Naive thymus-derived CD8-positive, alpha-beta T cell (primary cell): ENCODE measurements at places on chromosomes 1 and 21.

- no peak for DNase-seq
These were observed 197.7 kb downstream of the GREM2 start for GRCh38 chr1:240414237-240414636.

DNA sequence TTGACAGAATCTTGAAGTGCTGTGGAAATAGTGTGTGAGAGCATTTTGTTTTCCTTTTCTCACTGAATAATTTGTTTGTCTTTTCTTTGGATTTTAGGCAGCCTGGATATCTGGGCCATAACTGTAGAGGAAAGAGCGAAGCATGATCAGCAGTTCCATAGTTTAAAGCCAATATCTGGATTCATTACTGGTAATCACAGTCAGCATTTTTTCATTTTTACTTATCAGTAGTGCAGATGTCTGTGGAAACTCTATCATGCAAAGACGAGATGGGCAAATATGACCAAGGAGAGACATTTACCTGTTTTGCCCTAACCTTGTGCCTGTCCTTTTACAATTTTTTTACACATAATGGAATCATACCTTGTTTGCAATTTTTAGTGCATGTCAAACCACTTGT is 78.8 kb downstream of the ITSN1 start:
- no peak for DNase-seq

GRCh38 chr1:31595836-31596736 is 19.8 kb downstream of the TINAGL1 start:
- no peak for DNase-seq

DNA sequence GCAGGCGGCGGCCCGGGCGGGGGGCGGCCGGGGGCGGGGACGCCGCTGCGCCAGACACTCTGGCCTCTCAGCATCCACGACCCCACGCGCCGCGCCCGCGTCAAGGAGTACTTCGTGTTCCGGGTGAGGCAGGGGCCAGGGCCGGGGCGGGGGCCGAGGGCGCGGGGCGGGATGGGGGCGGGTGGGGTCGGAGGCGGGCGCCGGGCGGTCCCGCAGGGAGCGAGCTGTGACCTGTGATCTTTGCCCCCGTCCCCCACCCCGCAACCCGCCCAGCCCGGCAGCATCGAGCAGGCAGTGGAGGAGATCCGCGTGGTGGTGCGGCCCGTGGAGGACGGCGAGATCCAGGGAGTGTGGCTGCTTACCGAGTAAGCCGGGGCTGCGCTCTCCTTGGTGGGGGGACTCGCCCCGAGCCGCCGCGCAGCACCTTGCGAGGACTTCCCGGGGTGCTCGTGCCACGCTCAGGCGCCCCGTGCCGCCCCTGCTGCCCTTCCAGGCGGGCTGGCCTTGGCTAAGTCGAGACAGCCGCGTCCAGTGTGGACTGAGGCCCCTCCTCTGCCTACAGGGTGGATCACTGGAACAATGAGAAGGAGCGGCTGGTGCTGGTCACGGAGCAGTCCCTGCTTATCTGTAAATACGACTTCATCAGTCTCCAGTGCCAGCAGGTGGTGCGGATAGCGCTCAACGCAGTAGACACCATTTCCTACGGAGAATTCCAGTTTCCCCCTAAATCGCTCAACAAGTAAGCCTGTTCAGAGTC is 514 bp downstream of the TPRG1L start:
- DNase-seq = no peak

DNA sequence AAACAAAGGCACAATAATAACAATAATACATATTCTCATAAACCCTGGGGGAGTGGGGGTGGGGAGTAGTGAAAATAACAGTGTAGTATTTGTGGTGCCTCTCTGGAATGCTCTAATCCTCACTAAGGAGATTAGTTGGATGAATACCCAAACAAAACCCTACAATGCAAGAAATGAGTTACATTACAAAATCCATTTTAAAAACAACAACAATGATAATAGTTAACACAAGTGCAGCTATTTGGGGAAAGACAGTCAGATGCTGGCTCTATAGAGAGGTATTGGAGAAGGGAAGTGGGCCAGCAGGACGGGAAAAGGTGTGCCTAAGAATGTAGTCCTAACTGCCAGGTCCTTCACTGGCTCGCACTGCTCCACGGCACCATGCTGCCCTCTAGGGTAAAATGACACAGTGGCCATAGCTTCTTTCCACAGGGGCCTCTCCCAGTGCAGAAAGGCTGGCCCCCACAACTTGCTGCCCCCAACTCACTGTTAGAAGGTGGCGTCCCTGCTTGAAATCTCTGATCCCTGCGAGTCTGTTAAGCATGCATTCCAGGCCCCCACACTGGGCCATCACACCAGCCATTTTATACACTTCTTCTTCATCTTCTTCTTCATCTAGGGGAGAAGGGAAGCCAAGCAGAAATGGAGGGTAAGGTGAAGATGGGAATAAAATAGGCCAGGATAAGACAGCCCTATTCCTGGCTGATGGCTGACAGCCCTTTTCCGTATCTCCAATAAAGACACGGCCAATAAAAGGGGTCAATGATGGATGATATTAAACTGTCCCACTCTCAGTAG is 113.8 kb downstream of the UBR4 start:
- no peak for DNase-seq

GRCh38 chr1:103448560-103448959 is 76.9 kb upstream of the RNPC3 start:
- DNase-seq = no peak

DNA sequence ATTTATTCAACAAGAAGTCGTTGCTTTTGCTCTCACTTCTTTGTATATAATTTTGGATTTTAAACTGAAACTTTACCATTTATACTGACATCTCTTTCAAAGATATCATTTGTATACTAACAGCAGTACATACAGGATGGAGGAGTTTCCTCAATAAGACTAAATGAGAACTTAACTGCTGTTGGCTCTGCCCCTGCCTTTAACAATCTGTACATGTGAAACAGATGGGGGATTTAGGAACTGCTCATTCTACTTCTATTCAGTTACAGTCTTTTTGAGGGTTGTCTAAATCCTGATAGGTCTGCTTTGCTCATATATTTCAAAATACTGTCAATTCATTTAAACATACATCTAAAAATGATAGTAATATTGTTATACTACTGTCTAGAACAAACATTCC is 663.2 kb downstream of the ADGRL2 start:
- DNase-seq = no peak

- no peak for DNase-seq
These were observed 1420.4 kb upstream of the PRMT6 start for GRCh38 chr1:105636052-105636451.

- no peak for DNase-seq
These were observed 19.0 kb downstream of the FAM163A start for GRCh38 chr1:179761846-179762640.

DNA sequence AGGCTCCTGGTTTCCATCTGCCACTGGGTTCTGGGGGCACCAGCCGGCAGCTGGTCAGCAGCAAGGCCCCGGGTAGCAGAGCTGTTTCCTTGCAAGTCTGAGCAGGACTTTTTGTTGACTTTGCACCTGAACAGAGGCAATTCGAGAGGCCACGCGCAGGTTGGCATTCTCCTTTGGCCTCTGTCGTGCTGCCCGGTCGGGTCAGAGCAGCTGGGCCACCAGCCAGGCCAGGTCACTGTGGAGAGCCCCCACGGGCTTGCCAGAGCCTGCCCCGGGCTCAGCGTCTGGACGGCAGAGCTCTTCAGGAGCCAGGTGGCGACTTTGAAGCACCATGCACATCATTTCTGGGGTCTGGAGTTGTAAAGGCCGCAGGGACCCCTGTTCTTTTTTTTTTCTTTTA is 28.4 kb upstream of the TMEM52 start:
- no peak for DNase-seq
